ENCODE measurements at places on chromosomes 12 and 14. TPM values are rescaled to one million over a fixed set of nuclear protein-coding genes. Genes with fewer than 3 reads are reported as not detected.

GRCh38 chr12:25853316-25854095 lies 105.0 kb upstream of the RASSF8 start:
- DNase-seq, result no peak

- no peak for DNase-seq
Observed at GRCh38 chr12:102685172-102685571, 204.8 kb upstream of the IGF1 start.

GRCh38 chr14:70784886-70785285 lies 24.4 kb downstream of the MAP3K9 start:
- DNase-seq, result no peak

DNA sequence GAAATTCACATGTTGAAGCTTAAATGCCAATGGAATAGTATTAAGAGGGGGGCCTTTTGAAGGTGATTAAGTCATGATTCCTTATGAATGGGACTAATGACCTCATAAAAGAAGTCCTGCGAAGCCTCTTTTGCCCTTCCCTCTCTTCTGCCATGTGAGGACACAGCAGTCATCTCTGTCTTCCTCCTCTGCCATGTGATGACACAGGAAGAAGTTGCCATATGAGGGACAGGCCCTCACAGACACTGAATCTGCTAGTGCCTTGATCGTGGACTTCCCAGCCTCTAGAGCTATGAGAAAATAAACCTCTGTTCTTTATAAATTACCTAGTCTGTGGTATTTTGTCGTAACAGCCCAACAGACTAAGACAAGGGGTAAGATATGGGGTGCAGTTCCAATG lies 100.7 kb downstream of the VCPKMT start:
- no peak for DNase-seq

- DNase-seq, result no peak
Observed at GRCh38 chr14:96038558-96038919, 623 bp upstream of the C14orf132 start.

DNA sequence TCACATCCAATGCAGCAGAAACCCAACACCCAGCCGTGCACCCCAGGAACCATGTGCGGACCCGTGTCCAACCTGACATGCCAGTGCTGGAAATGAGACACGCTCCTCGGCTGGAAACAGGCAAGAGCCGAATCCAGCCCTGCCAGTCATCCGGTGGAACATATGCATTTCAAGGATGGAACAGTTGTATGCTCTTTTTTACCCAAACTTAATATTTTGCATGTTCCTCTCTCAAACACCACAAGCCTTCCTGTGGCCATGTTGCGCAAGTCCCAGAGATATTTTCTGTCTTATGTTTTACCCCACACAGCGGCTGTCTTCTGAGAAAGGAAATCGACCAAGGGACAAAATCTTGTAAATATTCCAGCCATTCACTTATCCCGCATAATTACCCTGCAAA lies 196.9 kb downstream of the BCL11B start:
- no peak for DNase-seq

DNA sequence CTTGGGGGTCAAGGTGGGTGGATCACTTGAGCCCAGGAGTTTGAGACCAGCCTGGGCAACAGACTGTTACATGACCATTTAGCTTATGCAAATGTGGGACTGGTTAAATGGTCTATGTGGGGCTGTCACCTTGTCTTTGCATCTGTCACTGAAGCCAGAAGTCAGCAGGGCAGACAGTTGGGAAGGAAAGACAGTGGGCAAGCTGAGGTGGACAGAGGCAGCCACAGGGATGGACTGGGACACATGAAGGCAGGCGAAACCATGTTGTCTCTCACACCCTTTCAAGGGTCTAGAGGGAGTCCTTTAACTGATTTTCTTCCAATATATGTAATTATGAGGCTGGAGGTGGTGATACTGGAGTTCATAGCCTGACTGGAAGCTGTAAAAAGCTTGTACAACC lies 426.4 kb downstream of the TMEM121 start:
- DNase-seq, result no peak

DNA sequence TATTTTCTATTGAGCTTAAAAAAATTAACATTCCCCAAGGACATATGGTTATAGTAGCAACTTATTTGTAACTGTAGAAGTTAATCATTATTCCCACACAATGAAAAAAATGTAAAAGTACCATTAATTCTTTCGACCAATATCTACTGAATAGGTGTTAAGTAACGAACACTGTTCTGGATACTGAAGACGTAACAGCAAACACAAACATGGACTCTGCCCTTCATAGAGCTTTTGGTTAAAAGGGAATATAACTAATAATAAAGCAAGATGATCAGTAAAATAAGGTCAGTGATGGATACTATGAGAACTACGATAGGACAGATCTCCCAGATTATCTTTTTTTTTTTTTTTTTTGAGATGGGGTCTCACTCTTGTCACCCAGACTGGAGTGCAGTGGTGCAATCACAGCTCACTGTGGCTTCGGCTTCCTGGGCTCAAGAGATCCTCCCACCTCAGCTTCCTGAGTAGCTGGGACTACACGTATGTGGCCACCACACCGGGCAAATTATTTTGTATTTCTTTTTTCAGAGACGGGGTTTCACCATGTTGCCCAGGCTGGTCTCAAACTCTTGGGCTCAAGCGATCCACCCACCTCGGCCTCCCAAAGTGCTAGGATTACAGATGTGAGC lies 93.9 kb downstream of the PAWR start:
- no peak for DNase-seq

DNA sequence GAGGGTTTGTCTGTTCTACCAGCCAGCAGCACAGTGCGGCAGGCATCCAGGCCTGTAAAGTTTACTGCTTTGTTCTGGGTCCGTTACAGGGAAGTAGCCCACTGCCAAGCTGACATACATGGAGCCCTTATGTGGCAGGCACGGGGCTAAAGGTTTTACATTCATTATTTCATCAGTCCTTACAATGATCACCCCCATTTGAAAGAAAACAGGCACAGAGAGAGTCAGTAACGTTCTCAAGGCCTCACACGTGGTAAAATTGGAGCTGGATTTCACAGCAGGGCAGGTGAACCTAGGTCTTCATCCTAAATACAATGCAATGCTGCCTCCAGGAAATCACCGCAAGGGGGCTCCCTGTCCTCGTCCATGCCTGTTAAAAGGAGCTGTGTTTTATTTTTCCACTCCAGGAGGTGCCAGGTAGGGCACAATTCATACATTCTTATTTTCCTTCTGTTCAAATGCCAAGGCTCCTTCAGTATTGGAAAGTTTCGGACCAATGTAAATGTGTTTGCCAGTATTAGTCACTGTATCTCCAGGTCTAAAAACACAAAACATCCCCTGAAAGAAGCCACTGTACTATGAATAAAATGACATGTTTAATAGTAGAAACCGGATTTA lies 172.2 kb upstream of the GZMB start:
- peak; percentile 78 for DNase-seq

DNA sequence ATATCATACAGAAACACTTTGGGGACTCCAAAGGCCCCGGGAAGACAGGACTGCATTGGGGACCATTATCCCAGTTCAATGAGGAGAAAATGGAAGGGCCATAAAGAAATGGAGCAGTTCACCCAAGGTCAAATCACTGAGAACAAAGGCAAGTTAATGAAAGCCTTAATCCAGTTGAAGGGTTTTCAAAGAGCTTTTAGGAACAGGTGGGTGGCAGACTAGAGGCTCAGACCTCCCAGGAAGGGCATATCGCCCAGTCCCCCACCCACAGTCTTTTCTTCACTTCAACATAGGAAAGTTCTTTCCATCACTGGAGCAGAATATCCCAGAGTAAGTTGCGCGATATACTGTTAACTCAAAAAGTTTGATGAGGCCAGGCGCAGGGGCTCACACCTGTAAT lies 136.1 kb upstream of the CCND2 start:
- DNase-seq, result no peak

- DNase-seq, result no peak
Observed at GRCh38 chr14:101595887-101596721, 34.8 kb downstream of the DIO3 start.

GRCh38 chr12:51953864-51954263 lies 2.4 kb downstream of the ACVR1B start:
- no peak for DNase-seq

DNA sequence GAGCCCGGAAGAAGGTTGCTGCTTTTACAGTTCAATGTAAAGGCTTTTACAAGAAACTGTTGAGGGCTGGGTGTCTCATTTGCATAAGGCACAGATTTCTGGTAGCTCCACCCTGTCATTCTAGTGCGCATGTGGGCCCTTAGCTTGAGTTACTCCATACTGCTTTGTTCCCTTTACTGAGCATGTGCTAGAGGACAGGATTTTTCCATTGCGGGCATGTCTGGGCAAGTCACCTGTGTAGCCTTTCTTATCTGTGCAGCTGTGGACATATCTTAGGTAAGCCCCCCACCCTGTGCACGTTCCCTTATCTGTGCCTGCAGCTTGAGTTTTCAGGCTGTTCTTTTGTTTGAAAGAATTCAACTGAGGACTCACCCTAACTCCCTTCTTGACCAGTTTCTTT lies 56.2 kb upstream of the ARHGAP5 start:
- DNase-seq, result no peak

DNA sequence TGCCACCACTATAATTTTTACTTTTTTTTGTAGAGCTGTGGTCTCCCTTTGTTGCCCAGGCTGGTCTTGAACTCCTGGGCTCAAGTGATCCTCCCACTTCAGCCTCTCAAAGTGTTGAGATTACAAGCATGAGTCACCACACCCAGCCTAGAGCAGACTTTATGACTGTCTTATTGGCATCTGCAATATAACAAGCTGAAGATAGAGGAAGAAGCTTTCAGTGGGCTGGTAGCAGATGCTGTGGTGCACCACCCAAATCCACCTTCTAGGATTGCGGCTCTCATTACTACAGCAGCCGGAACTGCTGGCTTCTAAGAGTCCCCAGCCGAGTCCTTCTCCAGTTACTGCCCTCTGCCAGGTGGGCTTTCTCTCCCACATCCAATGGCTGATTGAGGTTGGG lies 7.6 kb upstream of the STK38L start:
- no peak for DNase-seq

DNA sequence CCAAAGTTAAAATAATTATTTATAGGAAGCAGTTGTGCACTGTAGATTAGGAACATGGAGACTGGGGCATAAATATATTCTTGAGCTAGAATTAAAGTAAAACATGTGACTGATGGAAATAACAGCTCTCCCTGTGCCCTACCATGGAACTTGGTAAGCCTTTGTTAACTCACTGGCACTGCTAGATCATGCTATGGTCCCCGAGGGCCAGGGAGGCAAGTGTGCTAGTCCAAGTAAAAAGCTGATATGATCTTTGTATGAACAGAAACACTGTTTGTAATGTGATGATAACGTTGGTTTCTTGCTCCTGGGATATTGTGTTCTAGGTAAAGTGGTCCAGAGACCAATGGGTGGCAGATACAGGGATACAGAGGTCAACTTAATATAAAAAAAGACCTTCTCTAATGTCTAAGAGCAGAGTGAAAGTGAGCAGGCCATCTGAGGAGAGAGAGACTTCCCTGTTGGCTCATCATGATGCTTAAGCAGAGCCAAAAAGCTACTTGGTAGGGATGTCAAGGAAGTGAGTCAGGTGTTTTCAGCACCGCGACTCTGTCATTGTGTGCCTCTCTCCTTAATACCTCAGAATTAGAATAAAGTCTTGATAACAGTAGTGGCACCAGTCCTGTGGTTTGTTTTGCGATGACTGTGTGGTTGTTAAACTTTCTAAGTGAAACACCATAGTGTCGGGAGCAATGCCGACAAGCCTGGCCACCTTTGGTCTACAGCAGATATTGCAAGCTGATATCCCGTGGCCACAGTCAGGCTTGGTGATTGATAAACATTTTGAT lies 27.6 kb downstream of the BICD1 start:
- no peak for DNase-seq

GRCh38 chr12:28988325-28988704 lies 160.8 kb upstream of the FAR2 start:
- DNase-seq, result no peak

GRCh38 chr14:39179042-39179441 lies 4.0 kb downstream of the PNN start:
- DNase-seq, result no peak

GRCh38 chr12:82527165-82527780 lies 159.4 kb upstream of the TMTC2 start:
- DNase-seq, result no peak

DNA sequence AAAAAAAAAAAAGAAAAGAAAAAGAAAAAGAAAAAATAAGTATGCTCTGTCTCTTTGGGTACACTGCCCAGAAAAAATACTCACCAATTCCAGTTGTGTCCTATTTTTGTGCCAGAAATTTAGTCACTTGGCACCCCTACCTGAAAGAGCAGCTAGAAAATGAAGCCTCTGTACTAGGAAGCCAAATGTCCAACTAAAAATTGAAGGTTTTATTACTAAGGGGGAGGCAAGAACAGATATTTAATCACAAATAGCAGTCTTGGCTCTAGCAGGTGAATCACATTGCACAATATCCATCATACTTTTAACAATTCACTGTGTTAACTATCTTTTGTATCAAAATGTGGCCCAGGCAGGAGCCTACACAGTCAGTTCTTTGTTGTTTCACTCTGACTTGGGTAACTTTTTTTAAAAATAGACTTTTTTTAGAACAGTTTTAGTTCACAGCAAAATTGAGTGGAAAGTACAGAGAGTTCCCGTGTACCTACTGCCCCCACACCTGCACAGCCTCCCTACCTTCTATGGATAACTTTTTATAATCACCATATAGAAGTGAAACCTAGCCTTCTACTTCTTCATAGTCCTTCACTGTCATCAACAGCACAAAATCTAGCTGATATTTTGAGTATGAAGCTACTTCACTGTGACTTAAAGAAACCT lies 87.1 kb upstream of the ATF7IP start:
- DNase-seq, result no peak

DNA sequence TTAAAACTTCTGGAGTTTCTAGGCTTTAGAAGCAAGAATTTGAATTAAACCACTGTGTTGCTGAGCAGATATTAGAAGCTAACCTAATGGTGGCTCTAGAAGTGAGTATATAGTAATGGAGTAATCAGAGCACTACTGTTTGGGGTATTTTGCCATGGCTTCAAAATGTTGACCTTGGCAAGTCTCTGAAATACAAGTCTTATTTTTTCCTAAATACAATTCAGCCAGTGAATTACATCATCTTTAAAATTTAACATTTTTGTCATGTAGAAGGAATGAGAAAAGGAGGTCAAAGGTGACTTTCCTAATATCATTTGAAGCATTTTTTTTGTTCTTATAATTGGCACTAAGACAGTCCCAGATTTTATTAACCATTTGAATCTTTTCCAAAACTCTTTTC lies 25.2 kb downstream of the PMCH start:
- no peak for DNase-seq

MUCL1 gene
- 15.4 TPM for total RNA-seq

TOX4 gene
- 70.8 TPM for total RNA-seq

HOXC4 gene
- not detected for total RNA-seq

CFAP73 gene
- not detected for total RNA-seq

RNASE3 gene
- not detected for total RNA-seq

ACSM4 gene
- not detected for total RNA-seq

KCNMB4 gene
- 17.4 TPM for total RNA-seq

GZMB gene
- total RNA-seq, result not detected

SSPN gene
- total RNA-seq, result 2.7 TPM

CCDC197 gene
- not detected for total RNA-seq
